Prostate gland (tissue), 2 donors: ENCODE measurements at places on chromosomes 7 and 10. TPM values are rescaled to one million over a fixed set of nuclear protein-coding genes. Genes with fewer than 3 reads are reported as not detected.

DNA sequence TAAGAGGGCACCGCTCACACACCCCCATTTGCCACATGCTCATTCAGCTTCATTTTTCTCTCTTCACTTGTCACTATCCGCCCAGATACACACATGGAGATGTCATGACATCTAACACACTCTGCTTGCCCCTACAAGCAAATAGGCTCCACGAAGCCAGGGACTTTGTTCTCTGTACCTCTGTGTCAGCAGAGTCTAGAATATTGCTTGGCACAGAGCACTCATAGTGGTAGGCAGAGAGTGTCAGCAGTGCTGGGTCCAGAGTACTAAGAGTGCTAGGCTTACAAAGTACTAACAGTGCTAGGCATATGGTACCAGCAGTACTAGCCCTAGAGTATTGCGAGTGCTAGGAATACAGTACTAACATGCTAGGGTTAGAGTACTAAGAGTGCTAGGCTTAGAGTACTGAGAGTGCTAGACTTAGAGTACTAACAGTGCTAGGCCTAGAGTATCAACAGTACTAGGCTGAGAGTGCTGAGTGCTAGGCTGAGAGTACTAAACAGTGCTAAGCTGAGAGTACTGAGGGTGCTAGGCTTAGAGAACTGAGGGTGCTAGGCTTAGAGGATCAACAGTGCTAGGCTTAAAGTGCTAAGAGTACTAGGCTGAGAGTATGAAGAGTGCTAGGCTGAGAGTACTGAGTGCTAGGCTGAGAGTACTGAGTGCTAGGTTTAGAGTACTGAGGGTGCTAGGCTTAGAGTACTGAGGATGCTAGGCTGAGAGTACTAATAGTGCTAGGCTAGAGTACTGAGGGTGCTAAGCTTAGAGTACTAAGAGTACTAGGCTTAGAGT is 166.1 kb downstream of the PRKAG2 start:
- no peaks in the 10 kb centered on the region for H3K36me3 ChIP-seq
- no peaks in the 10 kb centered on the region for H3K4me1 ChIP-seq
- no peak for DNase-seq
- no peak overlapping the region for H3K4me3 ChIP-seq
- H3K27me3 ChIP-seq: no peaks in the 10 kb centered on the region

DNA sequence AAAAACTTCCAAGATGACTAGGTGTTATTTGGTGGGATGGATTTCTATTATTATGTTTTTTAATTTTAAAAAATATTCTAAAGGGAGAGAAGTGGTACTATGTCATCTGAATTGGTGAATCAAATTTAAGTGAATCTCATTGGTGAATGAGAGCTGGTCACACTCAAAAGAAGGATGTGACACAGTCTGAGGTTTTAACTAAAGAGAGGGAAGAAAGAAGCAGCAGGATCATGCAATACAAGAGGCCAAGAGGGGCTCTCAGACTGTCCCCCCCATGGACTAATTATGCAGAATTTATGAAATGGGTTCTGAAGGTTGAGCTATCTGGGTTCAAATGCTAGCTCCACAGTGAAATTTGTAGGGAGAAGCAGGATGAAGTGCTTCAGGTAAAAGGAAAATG is 16.2 kb downstream of the MACC1 start:
- H3K27me3 ChIP-seq: no peaks in the 10 kb centered on the region
- no peak for DNase-seq
- no peak overlapping the region for H3K4me3 ChIP-seq
- no peaks in the 10 kb centered on the region for H3K4me1 ChIP-seq

- no peaks in the 10 kb centered on the region for H3K27me3 ChIP-seq
- H3K4me1 ChIP-seq: no peaks in the 10 kb centered on the region
- no peak overlapping the region for H3K4me3 ChIP-seq
Observed at GRCh38 chr7:131218727-131219128, 108.9 kb upstream of the MKLN1 start.

The PDZD7 gene
- 0.82 TPM for total RNA-seq

The FAM25G gene
- total RNA-seq: not detected

DNA sequence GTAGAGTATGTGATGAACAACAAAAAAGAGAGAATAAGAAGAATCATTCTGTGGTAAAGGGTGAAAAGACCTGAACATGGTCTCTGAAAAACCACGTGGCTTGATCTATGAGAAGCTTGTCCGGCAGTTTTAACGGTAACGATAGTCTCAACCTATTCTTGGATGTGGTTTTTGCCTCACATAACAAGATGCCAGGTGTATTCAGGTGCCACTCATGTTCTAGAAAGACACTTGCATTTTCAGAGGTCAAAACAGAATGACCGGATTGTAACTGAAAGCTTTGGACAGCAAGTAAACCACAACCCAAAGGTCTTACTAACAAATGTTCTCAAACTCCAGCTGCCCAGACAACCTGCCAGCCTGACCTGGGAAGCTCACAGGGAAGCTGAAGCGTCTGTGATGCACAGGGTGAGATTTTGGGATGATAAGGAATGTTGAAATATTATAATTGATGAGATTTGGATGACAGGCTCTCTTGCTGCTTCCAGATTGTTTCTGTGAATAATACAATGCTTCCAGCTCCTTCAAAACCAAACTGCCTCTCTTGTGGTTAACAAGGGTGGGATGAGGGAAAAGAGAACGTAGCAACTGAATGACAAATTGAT is 137.4 kb upstream of the GRB10 start:
- no peaks in the 10 kb centered on the region for H3K27me3 ChIP-seq
- H3K27ac ChIP-seq: no peak overlapping the region
- no peaks in the 10 kb centered on the region for H3K4me1 ChIP-seq
- H3K36me3 ChIP-seq: no peaks in the 10 kb centered on the region
- no peak overlapping the region for H3K4me3 ChIP-seq

- no peak for DNase-seq
- H3K4me1 ChIP-seq: peaks cover 16% of the 10 kb centered on the region
- no peaks in the 10 kb centered on the region for H3K36me3 ChIP-seq
Observed at GRCh38 chr10:133262696-133263095, 14.0 kb downstream of the ADAM8 start.

GRCh38 chr10:131127610-131128009 is 183.9 kb downstream of the TCERG1L start:
- DNase-seq: no peak
- no peaks in the 10 kb centered on the region for H3K4me1 ChIP-seq
- no peaks in the 10 kb centered on the region for H3K27me3 ChIP-seq

DNA sequence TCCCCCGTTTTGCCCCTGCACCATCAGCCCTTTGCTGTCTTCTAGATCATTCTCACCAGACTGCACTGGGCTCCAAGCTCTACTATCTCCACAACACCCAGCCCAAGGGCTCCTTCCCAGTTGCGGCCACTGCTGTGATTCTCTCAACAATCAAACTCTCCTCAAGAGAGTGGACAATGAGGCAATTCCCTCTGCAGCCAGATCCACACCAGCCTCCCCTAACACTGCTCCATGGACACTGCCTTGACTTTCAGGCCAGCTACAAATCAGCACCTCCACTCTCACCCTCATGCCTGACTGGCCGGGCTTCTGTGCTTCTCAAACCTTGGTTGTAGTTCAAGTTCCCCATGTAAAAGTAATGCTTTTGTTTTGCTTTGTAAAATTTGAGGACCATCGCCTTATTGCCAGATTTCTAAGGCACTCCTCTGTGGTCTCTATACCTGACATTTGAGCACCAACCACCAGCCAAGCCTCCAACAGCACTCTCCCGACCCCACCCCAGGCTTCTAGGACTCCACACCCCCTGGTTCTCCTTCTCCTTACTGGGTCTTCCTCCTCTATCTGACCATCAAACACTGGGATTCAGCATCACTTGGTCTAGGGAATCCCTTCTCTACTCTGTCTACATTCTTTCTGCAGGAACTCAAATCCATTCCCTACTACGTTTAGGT is 45.4 kb downstream of the PPIF start:
- no peaks in the 10 kb centered on the region for H3K4me1 ChIP-seq
- H3K4me3 ChIP-seq: no peak overlapping the region
- H3K36me3 ChIP-seq: no peaks in the 10 kb centered on the region
- no peak overlapping the region for H3K27ac ChIP-seq

The AKR1B15 gene
- total RNA-seq: not detected

The PAPOLB gene
- total RNA-seq: not detected
